ENCODE measurements at places on chromosomes 4 and X.

- no peak for DNase-seq
Measured at GRCh38 chr4:89410687-89411086, 103.1 kb upstream of the GPRIN3 start.

- DNase-seq: no peak
Measured at GRCh38 chr4:53928825-53929224, 135.6 kb downstream of the CHIC2 start.

DNA sequence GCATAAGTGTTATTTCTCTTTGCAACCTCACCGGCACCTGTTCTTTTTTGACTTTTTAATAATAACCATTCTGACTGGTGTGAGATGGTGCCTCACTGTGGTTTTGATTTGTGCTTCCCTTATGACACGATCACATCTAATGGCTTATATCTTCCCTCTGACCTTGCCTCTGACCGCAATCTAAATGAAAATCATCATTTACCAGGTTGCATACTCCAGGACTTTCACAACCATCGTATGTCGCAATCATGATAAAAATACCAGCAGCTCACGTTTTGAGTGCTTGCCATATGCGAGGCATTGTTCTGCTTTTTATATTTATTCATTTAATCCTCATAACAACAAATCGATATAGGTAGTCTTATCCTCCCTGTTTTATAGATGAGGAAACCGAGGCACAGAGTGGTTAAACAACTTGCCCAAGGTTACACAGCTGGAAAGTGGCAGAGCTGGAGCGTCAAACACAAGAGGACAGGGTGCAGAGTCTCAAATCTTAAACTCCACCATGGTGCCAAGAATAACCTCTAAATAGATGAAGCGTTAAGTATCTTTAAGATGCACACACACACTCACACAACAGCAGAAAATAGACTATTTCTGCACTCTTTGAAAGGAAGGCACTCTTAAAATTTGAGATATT is 102.2 kb downstream of the SEL1L3 start:
- DNase-seq: no peak

DNA sequence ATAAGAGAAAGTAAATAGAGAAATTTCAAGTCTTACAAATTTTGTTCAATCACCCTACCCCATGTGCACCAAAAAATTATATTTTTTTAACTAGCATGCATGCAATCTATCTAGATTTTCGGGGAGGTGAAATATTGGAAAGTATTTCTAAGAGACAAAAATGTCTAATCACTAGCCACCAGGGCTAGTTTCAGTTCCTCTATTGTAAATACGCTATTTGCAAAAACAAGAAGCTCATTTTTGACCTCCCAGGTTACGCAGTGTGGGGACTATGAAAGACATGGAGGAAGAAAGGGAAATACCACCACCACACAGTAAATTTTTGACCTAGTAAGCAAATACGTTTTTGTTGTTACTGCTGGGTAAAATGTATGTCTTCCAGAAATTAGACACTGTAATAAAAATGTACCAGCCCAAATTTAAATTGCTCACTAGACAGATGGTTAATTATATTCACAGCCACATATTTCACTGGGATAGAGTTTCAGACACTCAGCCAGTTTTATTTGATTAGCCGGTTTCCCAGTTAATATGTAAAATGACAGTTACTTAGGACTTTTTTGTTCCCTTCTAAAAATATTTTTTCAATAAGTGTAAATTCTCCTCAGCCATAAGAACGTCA is 2.2 kb downstream of the NEXMIF start:
- DNase-seq: no peak
